ENCODE measurements at places on chromosomes 1 and 21.

DNA sequence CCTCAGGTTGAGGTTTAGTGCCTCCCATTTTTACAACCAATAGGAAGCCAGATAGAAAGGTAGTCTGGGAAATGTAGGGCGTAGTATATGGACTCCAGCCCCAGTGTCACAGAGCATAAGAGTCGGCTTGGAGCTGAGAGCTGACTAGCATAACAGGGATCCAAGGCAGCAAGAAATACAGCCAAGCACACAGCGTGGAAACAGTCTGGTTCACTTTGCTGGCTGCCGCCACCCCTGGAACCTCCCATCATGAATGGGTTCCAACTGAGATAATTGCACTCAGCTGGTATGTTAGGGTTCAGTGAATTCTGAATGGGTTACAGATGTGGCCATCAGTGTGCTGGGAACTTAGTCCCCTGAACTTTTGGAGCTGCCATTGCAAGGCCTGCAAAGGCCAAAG lies 76.7 kb upstream of the GPR88 start:
- no peak for DNase-seq

DNA sequence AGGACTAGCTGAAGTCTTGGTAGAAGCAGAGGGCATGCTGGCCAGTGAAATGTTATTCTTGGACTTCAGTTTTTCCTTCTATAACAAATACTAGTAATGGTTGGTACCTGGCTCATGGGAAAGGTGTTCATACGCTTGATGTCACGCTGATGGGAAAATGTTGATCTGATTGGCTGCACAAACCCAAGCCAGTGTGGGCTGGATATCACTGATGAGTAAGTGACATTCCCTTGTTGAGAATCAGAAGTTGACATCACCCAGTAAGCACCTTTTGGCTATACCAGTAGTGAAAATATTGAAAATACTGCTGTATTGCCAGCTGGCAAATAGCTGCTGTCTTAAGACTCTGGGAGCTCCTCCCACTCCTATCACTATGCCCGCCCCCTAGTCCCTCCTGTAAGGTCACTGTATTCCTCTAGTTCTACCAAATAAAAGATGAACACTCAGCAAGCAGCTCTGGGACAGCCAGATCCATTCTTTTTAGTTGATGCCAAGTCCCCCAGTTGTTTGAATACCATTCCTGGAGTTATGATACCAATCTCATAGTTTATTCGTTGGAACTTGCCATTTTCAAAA lies 168.2 kb downstream of the GRIK1 start:
- DNase-seq: no peak

GRCh38 chr1:233086961-233087881 lies 136.8 kb downstream of the NTPCR start:
- DNase-seq: no peak

- no peak for DNase-seq
Observed at GRCh38 chr1:8402109-8402710, 84.3 kb downstream of the SLC45A1 start.

GRCh38 chr1:50787266-50787665 lies 172.8 kb downstream of the FAF1 start:
- no peak for DNase-seq

DNA sequence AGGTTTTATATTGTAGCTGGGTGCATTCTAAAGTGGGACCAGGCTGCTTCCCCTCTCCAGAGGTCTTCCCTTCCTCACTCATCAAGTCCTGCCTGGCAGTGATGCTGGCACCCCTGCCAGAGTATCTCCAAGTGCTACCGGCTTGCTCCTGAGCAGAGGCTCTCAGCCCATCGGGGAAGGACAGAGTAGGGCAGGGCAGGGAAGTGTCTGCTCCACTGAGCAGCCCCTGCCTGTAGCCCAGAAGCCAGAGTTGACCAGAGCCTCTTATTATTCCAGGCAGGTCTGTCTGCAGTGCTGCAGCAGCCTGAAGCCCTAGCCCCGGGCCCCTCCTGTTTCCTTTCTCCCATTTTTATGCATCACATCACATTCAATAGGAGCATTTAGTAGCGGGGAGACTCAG lies 51.1 kb downstream of the ATP2B4 start:
- no peak for DNase-seq

DNA sequence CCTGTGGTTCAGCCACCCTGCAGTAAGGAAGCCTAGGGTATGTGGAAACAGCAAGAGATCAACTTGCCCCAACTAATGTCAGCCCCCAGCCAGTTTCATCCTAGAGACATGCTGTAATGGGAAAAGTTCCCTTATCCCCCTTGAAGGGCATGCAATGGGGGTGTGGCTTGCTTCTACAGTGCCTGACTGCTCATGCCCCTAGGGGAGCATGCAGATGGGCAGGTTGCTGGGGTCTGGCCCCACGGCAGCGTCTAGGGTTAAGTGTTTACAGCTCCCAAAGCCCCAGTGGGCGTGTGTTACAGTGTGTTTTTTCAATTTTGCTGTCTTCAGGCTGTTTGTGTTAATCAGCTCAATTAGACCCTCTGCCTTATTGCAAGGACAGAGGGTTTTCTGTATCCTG lies 1105.9 kb downstream of the AMY1C start:
- DNase-seq: no peak

DNA sequence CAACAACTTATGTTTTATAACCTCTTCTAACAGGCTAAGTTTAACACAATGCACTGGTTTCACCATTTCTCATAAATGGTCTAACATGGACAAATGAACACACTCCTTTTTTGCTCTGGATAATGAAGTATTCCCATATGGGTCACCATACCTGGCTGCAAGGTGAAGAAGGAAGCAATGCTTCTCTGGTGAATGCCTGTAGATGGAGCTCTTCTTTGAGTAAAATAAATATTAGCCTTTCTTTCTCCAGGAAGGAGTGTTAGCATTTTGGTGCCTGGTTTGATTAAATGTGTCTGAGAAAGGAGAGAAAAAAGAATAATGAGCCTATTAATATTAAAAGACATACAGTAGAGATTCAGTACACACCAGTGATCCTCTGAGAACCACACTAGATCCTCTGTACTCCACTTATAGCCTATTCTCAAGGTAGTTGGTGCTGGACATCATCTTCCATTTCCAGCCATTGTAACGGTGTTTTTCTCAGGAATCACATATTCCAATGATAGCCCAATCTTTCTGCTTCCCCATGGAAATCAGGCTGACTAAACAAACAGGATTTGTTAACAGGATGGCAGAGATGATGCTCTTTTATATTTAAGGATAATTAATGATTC lies 17.6 kb downstream of the MTFR1L start:
- DNase-seq: no peak

DNA sequence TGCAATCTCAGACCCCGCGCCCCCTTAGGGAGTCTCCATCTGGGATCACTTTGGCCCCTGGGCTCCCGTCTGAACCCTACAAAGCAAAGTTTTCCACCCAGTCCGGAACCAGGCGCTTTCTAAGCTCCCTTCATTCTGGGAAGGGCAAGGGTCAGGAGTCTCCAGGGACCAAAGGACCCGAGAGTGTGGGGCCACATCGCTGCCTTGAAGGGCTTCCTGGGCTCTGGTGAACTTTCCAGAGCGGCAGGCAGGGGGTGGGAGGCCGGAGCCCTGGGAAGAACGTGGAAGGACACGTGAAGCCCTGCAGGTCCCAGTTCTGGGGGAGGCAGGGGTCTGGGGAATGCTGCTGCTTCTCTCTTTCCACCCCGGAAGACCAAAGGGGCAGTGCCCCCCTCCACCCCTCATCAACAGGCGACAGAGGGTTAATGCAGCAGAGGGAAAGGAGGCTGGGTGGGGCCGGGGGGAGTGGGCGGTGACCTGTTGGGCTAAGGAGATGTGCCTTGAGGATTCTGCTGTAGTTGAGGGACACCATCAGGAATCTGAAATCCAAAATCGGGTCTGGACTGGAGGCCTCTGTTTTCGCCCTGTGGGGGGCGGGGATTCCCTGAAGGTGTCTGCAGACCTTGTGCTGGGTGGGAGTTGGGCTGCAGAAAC lies 734 bp downstream of the CDK18 start:
- no peak for DNase-seq

- no peak for DNase-seq
Observed at GRCh38 chr1:84669831-84670230, 20.4 kb downstream of the SSX2IP start.

DNA sequence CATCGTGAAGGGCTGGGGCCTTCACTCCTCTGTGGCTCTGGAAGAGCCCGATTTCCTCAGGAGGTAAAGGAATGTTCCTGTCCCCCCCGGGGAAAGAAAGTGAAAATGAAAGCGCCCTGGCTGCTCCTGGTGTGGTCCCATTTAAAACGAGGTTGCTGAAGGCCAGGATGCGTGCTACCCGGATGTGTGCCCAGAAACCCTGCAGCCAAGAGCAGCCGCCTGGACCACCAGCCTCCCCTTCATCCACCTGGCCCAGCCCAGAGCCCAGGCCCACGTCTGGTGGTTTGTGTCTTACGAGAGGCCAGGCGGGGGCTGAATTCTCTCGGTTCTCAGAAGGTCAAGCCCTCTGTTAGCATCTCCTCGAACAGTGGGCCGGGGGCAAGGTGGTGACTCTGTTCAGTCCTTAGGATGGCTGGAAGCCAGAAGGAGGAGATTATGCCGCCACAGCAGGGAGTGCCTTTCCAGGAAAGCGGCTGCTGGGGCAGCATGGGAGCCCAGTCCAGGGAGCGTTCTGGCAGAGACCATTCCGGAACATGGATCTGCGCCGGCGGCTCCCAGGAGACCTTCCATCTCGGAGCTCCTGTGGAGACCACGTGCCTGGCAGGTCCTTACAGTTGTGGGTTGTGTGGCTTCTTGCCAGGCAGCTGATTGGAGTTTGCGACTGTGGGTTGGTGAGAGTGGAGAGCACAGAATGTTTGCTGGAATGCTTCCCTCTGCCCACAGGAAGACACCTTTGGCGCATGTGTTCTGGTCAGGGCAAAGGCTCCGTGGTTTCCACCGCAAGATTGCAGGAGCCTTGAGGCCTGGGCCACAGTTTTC lies 1.4 kb downstream of the GUK1 start:
- no peak for DNase-seq

DNA sequence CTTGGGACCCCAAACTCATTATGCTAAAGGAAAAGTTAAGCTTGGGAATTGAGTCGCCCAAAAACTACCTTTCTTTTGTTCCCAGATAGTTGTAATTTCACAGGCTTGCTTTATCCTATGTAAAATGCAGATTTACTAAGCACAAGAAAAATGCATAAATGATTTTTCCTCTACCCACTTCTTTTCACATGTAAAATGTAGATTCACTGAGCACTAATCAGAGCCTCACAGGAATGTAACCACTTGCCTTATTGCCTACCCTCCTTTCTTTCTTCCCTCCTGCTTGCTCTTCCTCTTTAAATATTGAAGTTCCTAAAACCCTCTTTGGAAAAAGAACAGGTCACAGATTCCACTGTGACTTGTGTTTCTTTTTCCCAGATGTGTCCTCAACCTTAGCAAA lies 18.3 kb downstream of the CAPN8 start:
- no peak for DNase-seq

GRCh38 chr1:17998889-17999288 lies 108.7 kb upstream of the IGSF21 start:
- DNase-seq: no peak

GRCh38 chr1:23611601-23612327 lies 52.5 kb upstream of the ID3 start:
- no peak for DNase-seq

- DNase-seq: no peak
Observed at GRCh38 chr1:50976111-50976889, 6.3 kb downstream of the CDKN2C start.

- DNase-seq: no peak
Observed at GRCh38 chr1:31230378-31230777, 9.3 kb downstream of the NKAIN1 start.

Measured in stimulated activated CD4-positive, alpha-beta T cell treated with anti-CD3 and anti-CD28 coated beads, Interleukin-1b, Interleukin-23, amount 100 ng/mL, for 4 hours (primary cell).